Effector memory CD4-positive, alpha-beta T cell (primary cell): ENCODE measurements at places on chromosomes 7 and 10.

- H3K4me3 ChIP-seq: no peak overlapping the region
- no peaks in the 10 kb centered on the region for H3K27me3 ChIP-seq
- H3K27ac ChIP-seq: no peak overlapping the region
- no peaks in the 10 kb centered on the region for H3K36me3 ChIP-seq
- DNase-seq: no peak
Measured at GRCh38 chr10:33217854-33218253, 116.6 kb downstream of the NRP1 start.

DNA sequence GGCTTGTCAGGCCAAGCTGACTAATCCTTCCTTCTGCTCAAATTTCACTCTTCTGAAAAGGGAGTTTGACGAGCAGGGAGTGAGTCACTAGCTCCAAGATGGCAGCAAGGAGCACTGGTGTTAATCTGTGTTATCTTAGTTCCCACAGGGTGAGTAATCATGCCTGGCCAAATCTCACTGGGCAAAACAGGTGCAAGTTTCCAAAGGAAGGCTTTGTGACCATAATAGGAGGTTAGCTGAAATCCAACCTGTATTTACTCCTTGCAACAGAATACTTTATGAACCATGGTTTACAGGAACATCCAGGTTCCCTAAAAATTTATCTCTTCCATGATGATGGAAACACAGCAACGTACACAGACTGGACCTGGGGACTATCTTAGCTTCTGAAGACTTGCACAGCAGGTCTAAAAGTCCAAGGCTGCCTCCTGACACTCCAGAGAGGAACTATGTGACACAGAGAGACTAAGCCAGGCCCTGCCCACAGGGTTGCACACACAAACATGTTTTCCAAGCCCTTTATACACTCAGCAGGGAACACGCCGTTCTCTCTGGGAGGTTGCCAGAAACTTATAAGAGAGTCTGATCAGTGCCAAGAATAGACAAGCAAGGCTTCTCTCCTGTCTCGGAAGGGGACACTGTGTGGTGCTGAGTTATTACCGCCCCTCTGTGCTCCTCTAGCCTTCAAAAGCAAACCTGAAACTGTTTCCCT is 46.3 kb downstream of the PDK4 start:
- H3K36me3 ChIP-seq: no peaks in the 10 kb centered on the region
- no peaks in the 10 kb centered on the region for H3K4me1 ChIP-seq
- DNase-seq: no peak
- no peaks in the 10 kb centered on the region for H3K27me3 ChIP-seq

GRCh38 chr10:90665905-90666662 is 191.8 kb downstream of the HTR7 start:
- no peaks in the 10 kb centered on the region for H3K4me1 ChIP-seq
- H3K4me3 ChIP-seq: no peak overlapping the region
- H3K27me3 ChIP-seq: no peaks in the 10 kb centered on the region
- no peak overlapping the region for H3K27ac ChIP-seq

DNA sequence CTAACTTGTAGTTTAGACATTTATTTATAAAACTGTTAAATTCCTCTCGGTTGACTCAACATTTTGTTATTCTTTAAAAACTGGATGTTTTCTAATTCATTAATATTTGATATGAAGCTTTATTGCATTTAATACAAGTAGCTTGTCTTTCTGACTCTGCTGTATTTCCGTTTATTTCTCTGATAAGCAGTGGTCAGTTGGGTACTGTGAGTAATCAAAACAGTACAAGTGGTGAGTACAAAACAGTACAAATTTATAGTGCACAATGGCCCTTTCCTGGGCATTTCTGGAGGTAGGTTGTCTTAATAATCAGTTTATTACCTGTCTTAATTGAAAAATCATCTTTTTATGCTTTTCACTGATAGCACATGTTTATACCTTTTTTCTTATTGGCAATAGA is 182.7 kb downstream of the CCSER2 start:
- peaks cover 11% of the 10 kb centered on the region for H3K36me3 ChIP-seq
- no peak overlapping the region for H3K4me3 ChIP-seq
- no peak overlapping the region for H3K27ac ChIP-seq
- no peak for DNase-seq
- H3K27me3 ChIP-seq: no peaks in the 10 kb centered on the region

DNA sequence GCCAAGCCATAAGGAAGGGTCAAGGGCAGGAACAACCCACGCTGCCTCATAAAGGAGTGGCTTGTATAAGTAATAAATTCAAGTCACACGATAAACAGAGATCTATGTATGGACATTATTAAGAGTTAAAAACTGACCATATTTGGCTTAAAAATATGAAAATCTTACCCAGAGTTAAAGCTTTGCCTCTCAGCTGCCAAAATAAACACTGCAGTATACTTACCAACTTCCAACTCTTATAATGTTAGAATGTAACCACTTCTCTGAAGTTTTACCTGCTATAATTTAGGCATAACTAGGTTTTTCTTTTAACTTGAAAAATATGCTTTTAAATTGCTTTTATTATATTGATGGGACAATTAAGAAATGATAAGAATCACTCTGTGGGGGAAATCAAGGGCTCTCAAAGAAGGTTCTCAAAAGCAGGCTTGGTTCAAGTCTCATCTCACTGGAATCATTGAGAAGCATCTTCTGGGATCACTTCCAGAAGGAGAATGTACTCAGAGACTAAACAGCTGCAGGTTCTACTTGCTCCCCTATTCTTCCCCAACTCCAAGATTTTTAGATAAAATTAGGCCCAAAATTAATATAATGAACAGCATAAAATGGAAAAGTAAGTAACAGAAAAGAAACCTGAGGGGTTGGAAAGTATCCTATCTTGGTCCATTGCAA is 16.1 kb upstream of the CAV2 start:
- no peak for DNase-seq
- H3K36me3 ChIP-seq: no peaks in the 10 kb centered on the region
- peaks cover 5% of the 10 kb centered on the region for H3K27me3 ChIP-seq
- no peaks in the 10 kb centered on the region for H3K4me1 ChIP-seq
- H3K27ac ChIP-seq: no peak overlapping the region

- no peak overlapping the region for H3K27ac ChIP-seq
Measured at GRCh38 chr10:124255556-124255955, 162.2 kb upstream of the CHST15 start.

- no peak overlapping the region for H3K27ac ChIP-seq
- no peaks in the 10 kb centered on the region for H3K4me1 ChIP-seq
- no peak for DNase-seq
- no peaks in the 10 kb centered on the region for H3K27me3 ChIP-seq
Measured at GRCh38 chr10:9762966-9763656, 1254.6 kb upstream of the CELF2 start.

GRCh38 chr7:151776446-151776845 is 100.5 kb downstream of the PRKAG2 start:
- H3K4me3 ChIP-seq: no peak overlapping the region
- H3K36me3 ChIP-seq: peaks cover 12% of the 10 kb centered on the region
- H3K27ac ChIP-seq: no peak overlapping the region
- no peaks in the 10 kb centered on the region for H3K27me3 ChIP-seq
- H3K4me1 ChIP-seq: no peaks in the 10 kb centered on the region

DNA sequence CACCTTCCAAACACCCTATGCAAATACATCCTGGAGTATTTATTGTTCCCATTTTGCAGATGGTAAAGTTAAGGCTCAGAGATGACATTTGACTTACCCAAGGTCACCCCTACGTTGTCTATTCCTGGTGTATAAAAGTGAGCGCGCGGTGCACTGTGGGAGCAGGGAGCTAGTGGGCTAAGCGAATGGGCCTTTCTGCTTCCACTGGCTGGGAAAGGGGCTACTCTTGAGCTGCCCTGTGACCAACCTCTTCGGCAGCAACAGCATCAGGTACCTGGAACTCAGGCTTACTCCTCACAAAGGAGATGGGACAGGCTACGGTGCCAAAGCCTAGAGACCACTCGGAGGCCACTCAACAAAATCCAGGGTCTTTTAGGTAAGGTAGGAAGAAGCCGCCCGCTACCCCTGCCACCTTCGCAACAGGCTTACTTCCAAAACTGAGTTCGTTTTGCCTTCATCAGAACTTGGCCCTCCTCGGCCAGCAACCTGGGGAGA is 2.4 kb downstream of the PTF1A start:
- DNase-seq: no peak
- no peaks in the 10 kb centered on the region for H3K4me1 ChIP-seq
- H3K27me3 ChIP-seq: peaks cover 17% of the 10 kb centered on the region
- no peak overlapping the region for H3K27ac ChIP-seq
- H3K4me3 ChIP-seq: no peak overlapping the region

- DNase-seq: no peak
- H3K4me1 ChIP-seq: no peaks in the 10 kb centered on the region
- H3K27me3 ChIP-seq: peaks cover 4% of the 10 kb centered on the region
- H3K36me3 ChIP-seq: no peaks in the 10 kb centered on the region
- H3K27ac ChIP-seq: no peak overlapping the region
Measured at GRCh38 chr10:77925410-77925794, 1.2 kb downstream of the DLG5 start.

- H3K4me1 ChIP-seq: no peaks in the 10 kb centered on the region
- DNase-seq: no peak
- no peaks in the 10 kb centered on the region for H3K36me3 ChIP-seq
- H3K27me3 ChIP-seq: no peaks in the 10 kb centered on the region
Measured at GRCh38 chr7:134414109-134414508, 44.8 kb downstream of the AKR1B1 start.

DNA sequence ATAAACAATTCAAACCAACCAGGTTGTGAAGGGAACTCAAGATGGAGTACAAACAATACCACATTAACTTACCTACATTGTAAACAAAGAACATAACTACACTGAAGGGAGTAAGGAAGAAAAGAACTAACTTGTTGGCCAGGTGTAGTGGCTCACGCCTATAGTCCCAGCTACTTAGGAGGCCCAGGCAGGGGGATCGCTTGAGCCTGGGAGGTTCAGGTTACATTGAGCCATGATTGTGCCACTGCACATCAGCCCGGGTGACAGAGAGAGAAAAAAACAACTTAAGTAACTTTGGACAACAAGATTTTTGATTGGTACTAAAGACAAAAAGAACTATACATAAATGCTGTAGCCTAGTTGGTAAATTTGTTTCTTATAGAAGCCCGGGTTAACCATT is 68.8 kb downstream of the TRIL start:
- no peaks in the 10 kb centered on the region for H3K4me1 ChIP-seq
- H3K27ac ChIP-seq: no peak overlapping the region
- H3K36me3 ChIP-seq: no peaks in the 10 kb centered on the region

DNA sequence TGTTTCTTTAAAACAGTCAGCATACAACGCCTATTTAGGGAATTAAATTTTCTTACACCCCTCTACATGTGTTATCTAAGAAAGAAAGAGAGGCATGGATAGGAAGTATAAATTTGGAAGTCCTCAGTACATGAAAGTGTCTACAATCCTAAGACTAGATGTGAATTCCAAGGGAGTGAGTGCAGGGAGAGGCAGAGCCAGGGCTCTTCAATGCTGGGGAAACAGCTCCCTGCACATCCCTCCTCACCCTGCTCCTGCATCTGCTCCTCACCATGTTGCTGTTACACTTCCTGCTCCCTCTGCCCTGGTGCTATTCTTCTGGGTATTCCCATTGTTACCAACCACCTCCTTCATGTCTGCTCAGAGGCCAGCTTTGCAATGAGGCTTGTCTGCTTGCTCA is 229.1 kb upstream of the AKR1E2 start:
- no peaks in the 10 kb centered on the region for H3K27me3 ChIP-seq
- no peaks in the 10 kb centered on the region for H3K4me1 ChIP-seq
- no peaks in the 10 kb centered on the region for H3K36me3 ChIP-seq
- no peak overlapping the region for H3K27ac ChIP-seq
- no peak for DNase-seq
- H3K4me3 ChIP-seq: no peak overlapping the region

DNA sequence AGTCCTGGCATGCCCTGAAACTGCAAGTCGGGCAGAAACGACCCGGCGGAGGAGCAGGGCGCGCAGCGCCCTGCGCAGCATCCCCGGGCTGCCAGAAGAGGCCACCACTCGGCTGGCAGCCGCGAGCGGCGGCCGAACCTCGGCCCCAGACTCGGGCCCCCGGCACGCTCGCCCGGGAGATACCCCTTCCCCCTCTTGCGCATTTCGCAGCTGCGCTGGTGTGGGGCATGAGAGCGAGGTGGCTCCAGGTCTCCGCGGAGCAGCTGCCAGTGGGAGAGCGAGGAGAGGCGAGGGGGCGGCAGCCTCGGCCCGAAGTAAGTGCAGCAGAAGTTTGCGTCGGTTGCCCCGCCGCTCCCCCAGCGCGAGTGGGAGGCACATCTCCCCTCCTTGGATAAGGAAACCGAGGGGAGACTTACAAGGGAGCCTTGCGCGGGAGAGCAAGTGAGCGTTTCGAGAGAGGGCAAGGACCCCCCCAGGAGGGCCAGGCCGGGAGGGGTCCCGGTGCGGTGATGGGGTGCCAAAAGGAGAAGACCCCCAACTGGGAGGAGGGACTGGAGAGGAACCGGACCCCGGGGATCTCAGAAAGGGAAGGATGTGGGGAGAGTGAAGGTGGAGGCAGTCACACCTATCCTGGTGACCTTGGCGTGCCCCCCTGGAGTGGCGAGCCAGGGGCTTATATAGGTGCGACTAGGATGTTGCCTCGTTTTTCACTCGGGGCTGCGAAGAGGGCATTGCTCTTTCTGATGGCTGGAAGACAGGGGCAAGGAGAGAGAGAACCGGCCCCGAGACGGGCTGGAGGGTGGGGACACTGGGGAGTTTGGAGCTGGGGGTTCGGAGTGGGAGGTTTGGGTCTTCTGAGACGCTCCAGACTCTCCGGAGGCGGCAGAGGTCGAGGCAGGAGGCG is 256.3 kb downstream of the OTUD1 start:
- H3K4me1 ChIP-seq: peaks cover 4% of the 10 kb centered on the region
- H3K27ac ChIP-seq: no peak overlapping the region
- H3K27me3 ChIP-seq: peaks cover 18% of the 10 kb centered on the region
- peak overlapping the region; percentile 28 for H3K4me3 ChIP-seq
- no peaks in the 10 kb centered on the region for H3K36me3 ChIP-seq
